NCI-H510A treated with DMSO at 0.1 percent for 48 hours (cell line): ENCODE measurements at places on chromosomes 11 and 22.

DNA sequence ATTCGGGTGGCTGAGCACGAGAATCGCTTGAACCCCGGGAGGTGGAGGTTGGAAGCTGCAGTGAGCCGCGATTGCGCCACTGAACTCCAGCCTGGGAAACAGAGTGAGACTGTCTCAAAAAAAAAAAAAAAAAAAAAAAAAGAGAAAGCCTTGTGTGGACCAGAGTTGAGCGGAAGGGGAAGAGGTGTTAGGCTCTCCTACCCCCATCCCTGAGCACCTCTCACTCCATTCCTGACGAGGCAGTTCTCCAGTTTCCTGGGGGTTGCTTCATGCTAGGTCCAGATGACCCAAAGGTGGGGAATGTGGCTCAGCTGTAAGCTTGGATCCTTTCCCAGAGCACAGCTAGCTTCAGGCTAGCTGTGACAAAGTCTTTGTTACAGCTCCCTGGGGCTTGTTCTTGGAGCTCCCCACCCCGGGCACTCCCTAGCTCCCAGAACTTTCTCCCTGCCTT, 8.8 kb upstream of the DNAL4 start:
- no peak for DNase-seq

GRCh38 chr11:20303391-20303965, 60.0 kb upstream of the HTATIP2 start:
- no peak for DNase-seq

DNA sequence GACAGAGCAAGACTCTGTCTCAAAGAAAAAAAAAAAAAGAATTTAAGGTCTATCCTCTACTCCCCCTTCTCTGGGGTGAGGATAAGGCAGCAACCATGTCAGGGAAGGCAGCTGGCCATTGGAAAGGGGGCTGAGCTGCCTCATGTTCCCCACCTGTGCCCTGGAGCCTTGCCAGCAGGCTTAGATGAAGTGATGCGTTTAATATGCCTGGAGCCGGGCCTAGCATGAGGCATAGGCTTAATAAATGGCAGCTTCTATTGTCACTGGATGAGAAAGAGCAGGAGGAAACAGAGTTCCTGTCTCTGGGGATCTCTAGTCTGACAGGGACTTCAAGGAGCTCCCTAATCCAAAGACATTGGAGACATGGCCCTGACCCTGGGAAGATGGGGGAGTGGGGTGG, 3.2 kb upstream of the KCNE3 start:
- no peak for DNase-seq

DNA sequence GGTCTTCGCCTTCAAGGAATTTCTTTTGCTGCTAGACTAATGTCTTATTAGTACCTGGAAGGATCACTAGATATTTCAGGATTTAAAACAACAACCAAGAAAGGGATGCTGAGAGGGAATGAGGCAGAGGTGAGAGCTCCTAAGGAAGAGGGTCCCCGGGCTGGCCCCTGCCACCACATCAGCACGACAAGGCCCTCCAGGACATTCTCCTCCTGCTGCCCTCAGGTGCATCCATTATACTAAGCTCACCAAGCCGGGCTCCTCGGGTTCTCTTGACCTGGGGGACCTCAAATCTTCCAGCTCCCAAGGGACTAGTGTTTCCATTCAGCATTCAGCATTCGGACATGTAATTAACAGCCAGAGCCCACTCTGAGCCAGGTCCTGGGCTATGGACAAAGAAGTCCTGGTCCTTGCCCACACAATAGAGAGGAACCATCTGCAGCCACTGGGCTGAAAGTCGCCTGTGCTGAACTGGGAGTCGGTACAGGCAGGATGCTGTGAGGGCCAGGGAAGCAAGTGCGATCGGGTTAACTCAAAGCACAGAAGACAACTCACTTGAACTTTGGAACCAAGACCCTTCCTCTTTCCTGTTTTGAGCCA, 29.4 kb upstream of the OAF start:
- DNase-seq = no peak

GRCh38 chr11:14954581-14954980, 17.6 kb downstream of the CALCA start:
- DNase-seq = no peak

GRCh38 chr11:9219115-9219514, 46.0 kb downstream of the DENND5A start:
- DNase-seq = no peak

DNA sequence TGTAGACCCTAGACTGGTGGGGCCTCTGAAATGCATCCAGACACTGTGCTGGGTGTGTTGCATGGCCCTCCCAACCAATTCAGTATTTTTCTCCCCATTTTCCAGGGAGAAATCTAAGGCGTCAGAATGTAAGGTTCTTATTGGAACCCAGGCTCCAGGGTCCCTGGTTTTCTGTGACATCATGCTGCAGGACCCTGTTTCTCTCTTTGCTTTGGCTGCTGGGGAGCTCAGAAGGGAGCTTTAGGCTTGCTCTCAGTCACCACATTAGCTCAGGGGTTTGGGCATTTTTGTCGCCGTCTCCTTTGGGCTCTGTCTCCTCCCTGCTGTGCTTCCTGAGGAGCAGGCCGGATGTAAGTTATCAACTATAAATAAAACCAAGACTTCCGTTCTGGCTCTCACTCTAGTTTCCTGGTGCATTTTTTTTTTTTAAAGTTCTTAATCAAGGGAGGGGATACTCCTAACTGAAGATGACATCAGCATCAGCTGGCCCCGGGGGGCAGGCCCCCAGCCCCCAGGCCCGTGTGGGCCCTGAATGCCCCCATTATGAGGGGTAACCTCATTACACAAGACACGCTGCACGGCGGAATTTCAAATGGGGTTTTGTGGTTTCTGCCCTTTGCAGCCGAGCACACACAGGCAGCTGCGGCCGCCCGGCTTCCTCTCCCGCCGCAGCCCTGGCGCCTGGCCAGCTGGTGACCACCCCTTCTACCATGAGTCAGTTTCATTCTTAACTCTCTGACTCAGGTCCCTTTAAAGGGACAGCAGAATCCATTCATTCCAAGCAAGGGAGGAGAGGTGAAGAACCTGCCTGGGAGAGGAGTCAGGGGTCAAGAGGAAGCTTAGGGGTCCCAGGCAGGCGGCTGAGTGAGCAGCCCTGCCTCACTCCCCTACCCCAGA, 3.2 kb downstream of the MYEOV start:
- peak; percentile 11 for DNase-seq

DNA sequence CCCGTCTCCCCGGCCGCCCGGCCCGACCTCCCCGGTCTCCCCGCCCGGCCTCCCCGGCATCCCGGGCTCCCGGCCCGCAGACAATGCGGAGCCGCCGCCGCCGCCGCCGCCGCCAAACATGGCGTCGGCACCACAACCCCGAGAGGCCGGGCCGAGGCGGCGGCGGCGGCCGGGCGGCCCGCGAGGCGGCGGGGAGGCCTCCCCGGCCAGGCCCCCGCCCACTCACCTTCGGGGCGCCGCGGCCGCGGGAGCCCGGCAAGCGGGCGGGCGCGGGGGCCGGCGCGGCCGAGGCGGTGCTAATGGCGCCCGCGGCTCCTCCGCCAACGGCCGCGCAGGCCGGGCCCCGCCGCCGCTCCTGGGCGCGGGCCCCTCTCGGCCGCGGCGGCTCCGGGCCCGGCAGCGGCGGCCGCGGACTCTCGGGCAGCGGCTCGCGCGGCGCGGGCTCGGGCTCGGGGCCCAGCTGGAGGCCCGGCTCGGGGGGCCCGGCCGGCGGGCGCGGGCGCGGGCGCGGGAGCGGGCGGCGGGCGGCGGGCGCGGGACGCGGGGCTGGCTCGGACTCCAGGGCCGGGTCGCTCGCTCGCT, 311 bp downstream of the BRD1 start:
- DNase-seq = no peak

DNA sequence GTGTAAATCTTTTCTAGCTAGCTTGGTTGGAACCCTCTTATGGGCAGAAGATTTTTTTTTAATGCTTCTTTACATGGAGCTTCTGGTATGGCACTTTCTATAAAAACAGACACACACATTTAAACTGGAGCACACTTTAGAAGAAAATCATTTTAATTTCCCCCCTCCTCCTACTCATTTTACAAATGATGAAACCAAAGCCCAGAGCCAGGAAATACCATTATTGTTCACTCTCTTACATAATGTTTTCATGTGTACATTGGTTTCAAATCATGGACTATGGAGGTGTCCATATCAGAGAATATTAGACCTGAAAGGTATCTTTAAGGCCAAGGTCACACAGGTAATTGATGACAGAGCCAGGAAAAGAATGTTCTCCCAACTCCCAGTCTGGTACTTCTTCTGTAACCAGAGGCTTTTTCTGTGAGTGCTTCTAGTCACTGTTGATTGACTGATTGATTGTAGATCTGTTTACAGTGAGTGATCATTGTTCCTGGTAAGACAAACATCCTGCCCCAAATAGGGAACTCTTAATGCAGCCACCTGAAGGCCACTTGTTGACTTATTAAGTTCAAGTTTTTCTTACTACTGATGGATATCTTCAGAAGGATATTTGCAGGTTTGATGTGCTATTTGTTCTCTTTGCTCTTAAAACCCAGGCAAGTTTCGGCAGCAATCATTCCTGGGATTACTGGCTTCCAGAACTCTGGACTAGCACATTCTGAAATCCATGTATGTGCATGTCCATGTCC, 26.8 kb upstream of the ME3 start:
- no peak for DNase-seq

DNA sequence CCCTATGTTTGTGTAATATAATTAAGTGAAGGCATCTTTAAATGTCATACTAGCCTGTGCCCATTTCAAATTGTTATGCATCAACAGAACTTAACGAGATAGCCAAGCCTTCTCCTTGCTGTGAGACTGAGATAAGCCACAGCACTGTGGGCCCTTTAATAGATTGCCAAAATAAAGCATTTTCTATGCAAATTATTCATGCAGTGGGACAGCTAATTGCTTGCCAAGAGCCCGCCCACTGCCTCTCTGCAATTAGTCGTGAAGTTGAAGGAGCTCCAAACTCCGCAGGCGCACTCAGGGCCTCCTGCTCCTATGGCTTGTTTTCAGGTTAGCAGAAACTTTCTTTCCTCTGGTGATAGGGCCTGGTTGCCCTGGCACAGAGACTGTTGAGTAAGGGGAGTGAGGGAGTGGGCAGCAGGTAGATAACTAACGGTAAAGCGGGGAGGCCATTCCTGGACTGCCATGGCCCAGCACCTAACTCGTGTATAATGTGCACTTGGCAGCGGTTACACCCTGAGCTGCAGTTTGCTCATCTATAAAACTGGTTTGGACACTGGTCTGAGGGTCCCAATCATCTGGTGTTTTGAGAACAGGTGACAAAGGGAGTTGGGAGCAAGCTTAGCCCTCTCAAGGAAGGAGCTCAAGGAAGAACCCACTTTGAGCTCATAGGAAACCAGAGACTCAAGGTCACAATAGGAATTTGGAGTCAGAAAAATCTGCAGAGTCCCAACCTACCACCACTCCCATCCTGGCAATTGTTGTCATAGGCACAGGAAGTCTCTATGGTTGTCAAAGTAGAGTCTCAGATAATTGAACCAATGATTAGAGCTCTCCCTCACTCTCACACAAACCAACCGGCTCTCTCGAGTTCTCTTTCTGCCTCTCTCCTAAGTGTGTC, 33.9 kb upstream of the RIC3 start:
- no peak for DNase-seq

DNA sequence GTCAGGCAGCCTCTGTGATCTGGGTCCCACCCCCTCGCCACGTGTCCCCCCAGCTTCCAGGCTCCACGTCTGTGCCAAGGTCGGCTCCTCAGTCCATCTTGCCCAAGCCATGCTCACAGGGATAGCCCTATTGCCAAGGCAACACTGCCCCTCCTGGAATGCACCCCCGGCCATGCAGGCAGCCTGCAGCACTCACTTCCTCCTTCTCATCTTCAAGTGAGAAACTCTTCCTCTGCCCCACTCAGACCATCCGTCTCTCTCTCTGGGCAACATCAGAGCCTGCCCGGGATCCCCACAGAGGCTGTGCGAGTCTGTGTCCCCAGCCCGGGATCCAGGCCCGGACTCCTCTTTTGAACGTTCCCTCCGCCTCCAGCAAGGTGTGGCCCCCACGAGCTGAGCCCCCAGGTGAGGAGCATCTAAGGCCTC, 852.3 kb downstream of the BRD1 start:
- no peak for DNase-seq

- DNase-seq = no peak
Measured at GRCh38 chr22:37566329-37566837, 6.1 kb downstream of the CDC42EP1 start.

DNA sequence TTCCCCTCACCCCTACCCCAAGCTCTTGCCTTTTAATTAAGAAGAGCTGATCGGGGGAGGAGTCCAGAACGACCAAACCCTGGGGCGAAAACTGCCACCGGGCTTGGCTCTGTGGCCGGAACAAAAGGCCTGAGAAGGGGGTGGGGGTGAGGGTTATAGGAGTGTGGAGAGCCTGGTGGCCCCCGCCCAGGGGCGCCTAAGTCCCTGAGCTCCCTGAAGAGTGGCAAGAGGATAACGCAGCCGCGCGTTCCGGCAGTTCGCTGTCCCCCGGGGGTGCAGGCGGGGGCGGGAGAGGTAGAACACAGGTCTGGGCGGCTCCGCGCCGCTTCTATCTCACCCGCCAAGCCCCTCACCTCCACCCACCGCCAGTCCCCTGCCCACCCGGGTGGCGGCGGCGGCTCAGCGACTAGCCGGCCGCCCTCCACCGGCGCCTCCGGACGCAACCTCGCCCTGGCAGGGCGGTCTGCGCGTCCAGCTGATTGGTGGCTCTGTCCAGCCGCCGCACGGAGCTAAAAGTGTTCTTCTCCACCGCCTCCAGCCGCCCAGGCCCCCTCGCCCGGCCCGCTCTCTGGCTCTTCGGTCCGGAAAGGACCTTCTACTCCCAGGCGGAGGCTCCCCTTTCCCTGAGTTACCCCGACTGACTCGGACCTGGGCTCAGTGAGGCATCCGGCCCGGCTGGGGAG, 18.7 kb upstream of the BDNF start:
- DNase-seq = no peak
